DMS79 (cell line): ENCODE measurements at places on chromosomes 16 and 17.

GRCh38 chr16:88301431-88301830 lies 81.3 kb upstream of the ZNF469 start:
- DNase-seq, result no peak

GRCh38 chr16:61581417-61582046 lies 454.7 kb downstream of the CDH8 start:
- DNase-seq, result no peak

DNA sequence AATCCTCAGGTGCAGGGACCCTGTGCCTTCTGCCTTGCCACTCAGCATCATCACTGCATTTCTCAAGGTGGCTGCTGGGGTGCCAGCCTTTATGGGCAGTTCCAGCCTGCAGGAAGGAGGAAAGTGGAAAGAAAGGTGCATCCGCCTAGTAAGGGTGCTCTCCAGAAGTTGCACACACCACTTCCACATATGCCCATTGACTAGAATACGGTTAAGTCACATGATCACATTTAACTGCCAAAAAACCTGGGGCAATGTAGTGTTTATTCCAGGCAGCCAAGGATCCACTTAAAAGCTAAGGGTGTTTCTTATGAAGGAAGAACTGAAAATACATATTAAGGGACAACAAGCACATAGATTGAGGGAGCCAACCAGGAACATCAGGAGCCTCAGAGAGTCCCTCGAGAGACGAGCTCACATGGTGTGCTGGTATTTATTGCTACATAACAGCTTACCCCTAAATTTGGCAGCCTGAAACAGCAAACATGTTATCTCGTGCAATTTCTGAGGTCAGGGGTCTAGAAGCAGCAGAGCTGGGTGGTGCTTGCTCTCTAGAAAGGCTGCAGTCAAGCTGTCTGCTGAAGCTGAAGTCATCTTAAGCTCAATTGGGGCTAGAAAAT lies 52.0 kb upstream of the MMP2 start:
- no peak for DNase-seq

GRCh38 chr17:40112191-40112711 lies 9.5 kb upstream of the MSL1 start:
- no peak for DNase-seq

DNA sequence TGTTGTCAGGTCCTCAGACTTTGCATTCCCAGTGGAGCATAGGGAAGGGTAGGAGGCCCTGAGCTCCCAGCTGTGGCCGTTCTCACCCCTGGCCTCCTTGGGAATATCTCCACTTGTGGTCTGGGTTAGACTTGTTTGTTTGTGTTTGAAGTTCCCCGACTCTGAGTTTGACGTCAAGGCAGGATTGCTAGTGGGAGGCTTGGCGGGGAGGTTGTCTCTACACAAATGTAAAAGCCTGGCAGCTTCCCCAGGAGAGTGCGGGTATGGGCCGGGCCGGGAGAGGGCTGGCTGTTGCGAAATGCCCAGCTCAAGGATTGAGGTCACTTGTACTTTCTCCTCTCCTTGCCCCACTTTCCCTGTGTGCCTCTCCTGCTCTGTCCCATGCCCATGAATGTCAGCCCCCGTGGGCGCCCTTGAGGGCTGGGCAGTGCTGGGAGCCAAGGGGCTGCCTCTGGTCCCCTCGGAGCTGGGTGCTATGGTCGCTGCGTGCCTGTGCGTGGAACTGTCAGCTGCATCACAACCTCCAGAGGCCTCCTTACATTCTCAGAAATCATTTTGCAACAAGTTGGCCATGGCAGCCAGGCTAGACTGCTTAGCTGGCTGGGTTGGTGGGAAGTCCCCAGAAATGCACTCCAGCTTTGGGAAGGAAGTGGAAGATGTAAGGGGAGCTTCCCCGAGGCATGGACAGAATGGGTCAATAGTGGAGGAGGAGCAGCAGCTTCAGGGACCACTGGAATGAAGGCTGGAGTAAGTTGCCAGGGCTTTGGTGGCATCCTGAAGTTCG lies 84.3 kb downstream of the KSR1 start:
- no peak for DNase-seq

DNA sequence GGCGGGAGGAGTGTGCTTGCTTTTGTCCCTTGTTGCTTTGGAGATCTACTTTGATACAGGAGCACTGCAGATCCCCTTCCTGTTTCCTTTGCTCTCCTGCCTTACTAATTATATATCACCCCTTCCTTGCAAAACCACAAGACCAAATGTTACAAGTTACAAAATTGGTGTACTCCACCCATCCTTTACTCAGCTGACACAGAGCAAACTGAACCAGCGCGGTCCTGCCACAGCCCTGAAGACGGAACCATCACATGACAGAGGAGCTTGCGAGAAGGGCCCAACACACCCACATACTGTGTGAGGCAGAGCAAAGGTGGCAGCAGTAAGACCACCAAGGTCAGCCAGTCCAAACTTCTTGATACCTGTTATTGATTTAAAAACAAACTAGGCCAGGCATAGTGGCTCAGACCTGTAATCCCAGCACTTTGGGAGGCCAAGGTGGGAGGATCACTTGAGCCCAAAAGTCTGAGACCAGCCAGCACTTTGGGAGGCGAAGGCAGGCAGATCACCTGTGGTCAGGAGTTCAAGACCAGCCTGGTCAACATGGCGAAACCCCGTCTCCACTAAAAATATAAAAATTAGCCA lies 33.2 kb downstream of the CYTH1 start:
- no peak for DNase-seq

DNA sequence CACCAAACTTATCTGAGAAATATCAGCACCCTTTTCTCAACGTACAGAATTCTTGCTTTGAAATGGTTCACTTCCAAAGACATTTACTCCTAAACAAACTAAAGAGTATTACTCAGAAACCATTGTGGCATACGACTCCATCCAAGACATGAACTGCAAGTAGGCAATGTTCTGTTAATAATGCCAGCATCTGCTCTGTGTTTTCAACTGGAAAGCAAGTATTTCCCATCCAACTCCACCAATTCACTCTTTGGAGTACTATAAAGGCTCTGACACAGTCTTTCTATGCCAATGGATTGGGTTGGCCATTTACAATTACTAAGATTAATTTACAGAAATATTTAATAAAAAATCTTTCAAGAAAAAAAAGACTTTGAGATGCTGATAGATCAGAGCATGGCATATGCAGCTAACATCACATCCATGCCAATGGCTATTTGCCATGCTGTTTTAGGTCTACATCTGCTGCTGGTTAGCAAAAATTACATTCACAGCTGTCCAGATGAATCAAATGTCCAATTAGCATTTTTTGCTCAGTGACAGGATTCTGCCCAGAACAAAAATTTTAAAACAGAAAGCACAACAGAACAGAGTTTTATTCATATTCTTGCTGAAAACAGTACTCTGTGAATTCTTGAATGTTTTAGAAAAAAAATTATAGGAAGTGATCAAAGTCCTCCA lies 65.9 kb upstream of the HLF start:
- DNase-seq, result no peak

DNA sequence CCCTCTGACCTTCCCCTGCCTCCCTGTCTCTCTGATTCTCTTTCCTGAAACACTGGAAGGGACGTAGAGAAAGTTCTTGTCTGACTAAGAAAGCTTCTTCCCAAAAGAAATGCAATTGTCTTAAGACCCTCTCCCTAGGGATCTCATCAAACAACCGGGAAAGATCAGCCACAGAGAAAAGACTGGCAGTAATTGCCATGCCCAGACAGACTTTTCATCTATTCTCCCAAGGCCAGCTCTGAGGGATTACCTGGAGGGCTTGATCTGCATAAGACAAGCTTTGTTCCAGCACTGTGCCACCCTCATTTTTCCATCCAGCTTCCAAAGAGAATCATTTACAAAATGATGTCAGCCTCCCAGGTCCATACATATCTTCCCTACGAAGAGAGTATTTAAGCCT lies 38.8 kb upstream of the HS3ST3A1 start:
- no peak for DNase-seq

DNA sequence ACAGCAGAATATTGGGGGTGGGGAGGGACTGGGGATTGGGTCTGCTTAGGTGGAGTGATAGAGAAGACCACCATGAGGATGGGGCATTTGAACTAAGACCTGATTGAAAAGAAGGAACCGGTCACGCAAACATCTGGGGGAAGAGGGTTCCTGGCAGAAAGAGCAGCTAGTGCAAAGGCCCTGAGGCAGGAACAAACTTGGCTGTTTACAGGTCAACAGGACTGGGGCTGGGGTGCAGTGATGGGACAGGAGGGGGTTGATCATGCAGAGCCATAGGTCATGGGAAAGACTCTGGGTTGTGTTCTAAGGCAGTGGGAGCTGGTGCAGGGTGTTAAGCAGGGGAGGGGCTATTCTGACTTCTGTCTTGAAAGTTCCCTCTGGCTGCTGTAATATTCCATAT lies 1.9 kb downstream of the DRG2 start:
- DNase-seq, result no peak

GRCh38 chr17:14310101-14310500 lies 9.2 kb downstream of the HS3ST3B1 start:
- no peak for DNase-seq

- peak; percentile 69 for DNase-seq
Observed at GRCh38 chr16:20676837-20677236, 20.6 kb downstream of the ACSM1 start.

DNA sequence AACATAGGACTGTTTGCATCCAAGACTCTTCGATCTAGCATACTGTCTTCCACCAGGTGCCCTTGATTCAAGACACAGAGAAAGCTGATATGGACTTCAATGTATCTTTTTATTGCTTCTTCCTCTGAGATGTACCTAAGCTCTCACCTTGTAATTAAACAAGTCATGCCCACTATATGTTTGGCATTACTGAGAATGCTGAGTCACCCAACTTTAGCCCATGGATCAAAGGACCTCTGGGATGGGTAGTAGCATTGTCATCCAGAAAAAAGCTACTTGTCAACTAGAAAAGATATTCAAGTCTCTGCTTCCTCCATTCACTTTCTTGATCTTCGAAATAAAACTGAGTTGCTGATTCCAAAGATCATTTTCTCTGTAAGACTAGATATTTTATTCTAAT lies 37.8 kb downstream of the CDH8 start:
- DNase-seq, result no peak

- no peak for DNase-seq
Observed at GRCh38 chr17:5773816-5774360, 189.6 kb upstream of the NLRP1 start.

- no peak for DNase-seq
Observed at GRCh38 chr16:10300905-10301304, 85.0 kb upstream of the ATF7IP2 start.

- DNase-seq, result no peak
Observed at GRCh38 chr17:30225112-30225511, 10.4 kb downstream of the SLC6A4 start.

DNA sequence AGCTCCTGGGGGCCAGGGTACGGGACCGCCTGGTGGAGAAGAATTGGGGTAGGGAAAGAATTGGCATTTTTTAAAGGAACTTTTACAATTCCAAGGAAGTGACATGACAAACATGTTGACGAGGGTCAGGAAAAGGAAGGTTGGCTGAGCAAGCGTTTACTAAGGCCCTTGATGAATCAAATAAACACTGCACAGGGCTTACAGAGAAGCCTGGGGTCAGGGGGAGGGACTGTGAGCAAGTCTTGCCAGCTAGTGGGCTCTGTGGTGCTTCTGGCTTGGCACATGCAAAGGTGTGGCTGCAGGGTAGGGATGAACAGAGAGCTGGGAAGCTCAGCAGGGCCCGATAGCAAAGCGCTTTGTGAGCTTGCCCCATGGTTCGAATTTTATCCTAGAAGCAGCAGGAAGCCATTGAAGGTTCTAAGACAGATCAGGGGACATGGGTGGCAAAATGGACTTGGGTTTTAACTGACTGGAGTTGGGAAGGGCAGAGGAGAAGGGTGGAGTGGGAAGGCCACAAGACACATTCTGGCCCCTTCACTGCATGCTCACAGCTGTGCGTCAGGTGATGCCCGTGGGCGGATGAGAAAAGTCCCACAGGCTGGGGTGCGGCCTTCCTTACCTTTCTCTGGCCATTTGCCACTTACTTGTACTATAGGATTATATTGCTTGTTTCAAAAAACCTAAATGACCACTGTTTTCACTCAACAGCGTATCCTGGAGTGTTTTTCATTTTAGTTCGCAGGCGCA lies 117.8 kb downstream of the SOCS1 start:
- no peak for DNase-seq

GRCh38 chr16:18983565-18984434 lies at the start of gene TMC7:
Gene TMC7 (plus strand): TSS chr16:18983934. CDS start chr16:18984064, 130 bp downstream.
- peak; percentile 73 for DNase-seq

DNA sequence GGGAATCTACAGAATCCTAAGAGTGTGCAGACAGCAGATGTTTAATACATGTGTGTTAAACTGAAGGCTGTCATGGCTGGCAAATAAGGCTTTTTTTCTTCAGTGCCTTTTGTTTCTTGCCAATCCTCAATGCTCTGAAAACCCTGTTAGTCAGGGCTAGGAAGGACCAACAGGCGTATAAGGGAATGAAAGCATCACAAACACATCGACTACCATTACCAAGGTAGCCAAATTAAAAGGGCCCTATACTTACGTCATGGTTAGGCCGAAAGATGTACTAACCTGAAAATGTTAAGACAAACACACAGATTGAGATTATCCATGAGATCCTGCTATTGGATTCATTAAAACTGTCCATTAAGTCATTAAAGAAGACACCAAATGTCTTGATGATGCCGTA lies 13.1 kb downstream of the SLC16A6 start:
- DNase-seq, result no peak

DNA sequence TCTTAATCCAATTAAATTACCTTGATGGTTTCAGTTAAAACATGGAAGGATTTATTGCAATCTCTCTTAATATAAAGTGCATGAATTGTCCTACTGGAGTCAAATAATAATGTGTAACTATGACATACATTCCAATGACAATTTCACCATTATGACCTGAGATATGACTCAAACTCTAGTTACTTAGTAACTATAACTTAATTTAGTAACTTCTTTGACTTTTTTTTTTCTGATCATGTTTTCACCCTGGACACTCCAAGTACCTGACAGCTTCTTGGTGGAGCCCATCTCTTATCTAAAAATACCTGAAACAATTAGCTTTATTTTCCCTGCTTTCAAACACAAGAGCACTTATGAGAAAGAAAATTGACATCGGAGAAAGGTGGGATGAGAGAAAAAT lies 123.7 kb downstream of the STX8 start:
- no peak for DNase-seq

DNA sequence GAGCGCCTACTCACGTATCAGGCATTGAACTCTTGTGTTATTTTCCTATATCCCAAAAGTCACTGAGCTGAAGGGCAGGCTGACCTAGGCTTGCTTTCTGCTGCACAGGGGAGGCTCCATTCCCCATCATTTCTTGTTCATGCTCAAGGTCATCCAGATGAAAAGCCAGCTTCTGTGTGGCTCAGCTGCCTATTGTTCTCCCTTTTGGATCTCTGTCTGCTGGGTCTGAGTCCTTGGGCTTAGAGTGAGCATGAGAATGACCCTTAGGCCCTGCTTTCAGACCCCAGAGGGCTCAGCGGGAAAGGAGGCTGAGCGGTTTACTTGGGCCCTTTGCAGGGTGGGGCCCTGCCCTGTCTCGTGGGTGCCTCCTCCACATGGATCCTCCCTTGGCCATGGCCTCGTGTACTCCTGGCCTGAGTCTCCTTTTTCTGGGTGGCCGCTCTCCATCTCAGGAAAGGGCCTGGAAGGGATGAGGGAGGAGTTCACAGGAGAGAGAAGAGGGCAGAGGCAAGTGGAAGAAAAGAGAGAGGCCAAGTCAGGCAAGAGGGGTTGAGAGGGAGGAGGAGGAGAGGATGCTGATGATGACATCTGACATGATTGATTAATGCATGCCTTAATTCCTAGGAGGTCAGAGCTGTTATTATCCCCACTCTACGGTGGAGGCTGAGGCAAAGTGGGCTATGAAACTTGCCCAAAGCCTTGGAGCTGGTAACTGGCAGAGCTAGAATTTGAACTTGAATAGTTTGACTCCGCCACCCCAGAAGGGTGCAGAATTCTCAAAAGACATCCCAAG lies 19.8 kb upstream of the MAP3K14 start:
- DNase-seq, result no peak

GRCh38 chr17:75673487-75673886 lies 6.3 kb downstream of the SAP30BP start:
- DNase-seq, result no peak
